ENCODE measurements at places on chromosomes 7 and 10.

DNA sequence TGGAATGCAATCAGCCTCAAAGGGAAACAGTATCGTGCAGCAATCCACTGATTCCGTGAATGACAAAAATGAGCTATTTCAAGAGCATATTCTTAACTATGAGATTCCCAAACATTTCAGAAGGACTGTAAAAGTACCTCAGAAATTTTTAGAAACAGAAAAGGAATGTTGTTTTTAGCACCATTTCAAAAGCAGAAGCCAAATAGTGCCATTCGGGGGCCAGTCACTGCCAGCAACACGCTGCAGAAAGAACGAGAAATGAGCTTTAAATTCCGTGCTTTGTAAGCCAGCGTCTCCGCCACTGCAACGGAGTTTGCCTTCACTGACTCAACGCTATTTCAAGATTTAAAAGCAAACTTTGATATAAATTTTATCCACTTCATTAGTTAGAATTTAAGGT, 6.3 kb downstream of the NUDT5 start:
- no peak for DNase-seq

DNA sequence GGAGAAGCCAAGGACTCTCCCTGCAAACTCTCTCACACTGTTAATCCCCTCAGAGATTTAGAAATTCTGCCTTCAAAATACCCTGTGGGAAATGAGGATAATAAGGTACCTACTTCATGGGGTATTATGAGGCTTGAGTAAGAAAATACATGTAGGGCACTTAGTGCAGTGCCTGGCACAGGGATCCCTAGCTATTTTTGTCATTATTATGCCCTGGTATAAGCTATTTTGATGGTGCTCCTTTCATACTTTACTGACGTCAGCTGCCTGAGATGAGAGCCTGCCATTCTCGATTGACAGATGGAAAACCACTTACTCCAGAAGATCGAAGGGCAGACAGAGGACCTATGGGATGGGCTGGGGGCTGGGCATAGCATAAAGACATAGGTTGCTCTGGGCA, 30.1 kb downstream of the MKX start:
- no peak for DNase-seq

DNA sequence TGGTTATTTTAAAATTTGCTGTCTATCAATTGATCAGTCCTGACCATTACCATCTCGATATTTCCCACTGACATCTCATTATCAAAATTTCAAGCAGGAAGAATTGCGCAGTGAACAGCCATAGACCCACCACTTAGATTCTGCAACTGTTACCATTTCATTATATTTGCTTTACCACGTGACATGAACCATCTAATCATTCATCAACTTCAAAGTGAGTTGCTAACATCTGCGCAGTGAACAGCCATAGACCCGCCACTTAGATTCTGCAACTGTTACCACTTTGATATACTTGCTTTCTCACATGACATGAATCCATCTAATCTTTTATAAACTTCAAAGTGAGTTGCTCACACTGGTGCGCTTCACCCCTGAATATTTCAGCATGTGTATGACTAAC, 22.5 kb downstream of the FOXL3 start:
- no peak for DNase-seq

DNA sequence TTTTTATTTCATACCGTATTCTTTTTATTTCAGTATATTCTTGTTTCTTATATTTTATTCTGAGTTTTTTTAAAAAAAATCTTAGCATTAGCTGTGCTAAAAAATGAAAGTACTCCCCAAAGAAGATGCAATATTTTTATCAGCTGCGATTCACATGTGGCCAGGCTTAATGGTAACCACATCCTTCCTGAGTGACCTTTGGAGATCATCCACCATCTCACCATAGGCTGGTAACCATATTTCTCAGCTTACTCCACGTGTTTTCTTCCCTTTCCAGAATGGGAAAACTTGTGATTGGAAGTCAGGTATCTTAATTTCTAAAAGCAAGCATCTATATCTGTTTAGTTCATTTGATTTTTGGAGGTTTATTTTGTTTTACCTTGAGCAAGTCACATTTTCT, 18.8 kb upstream of the LIPM start:
- no peak for DNase-seq

GRCh38 chr7:142602756-142603155, 146.5 kb upstream of the PRSS1 start:
- no peak for DNase-seq

DNA sequence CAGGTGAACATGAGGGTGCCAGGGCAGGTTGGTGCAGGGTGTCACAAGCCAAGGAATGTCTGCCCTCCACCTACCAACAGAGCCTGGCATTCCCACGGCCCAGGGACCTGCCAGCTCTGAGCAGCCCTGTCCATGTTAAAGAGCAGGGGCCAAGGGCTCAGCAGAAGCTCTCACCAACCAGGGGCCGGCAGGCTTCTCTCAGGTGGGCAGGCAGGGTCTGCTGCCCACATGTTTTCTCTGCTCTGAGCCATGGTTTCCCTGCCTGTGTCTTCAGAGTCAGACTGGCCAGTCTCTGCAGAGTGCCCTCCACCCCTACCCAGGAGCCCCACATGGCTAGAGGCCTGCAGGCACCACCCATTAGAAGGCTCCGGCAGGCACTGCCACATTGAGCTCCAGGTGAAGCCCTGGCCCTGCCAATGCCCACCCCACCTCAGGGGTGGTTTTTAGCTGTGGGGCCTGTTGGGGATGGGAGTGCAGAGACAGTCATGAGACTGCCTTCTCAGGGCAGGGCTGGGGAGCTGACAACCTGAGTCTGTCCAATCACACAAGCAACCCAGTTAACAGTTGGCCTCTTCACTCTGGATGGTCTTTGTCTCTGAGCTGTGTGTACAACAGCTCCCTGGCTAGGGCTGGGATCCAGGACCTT, 135.9 kb downstream of the ARHGAP22 start:
- DNase-seq = no peak

- no peak for DNase-seq
Measured at GRCh38 chr10:20841419-20841818, 55.7 kb downstream of the NEBL start.

DNA sequence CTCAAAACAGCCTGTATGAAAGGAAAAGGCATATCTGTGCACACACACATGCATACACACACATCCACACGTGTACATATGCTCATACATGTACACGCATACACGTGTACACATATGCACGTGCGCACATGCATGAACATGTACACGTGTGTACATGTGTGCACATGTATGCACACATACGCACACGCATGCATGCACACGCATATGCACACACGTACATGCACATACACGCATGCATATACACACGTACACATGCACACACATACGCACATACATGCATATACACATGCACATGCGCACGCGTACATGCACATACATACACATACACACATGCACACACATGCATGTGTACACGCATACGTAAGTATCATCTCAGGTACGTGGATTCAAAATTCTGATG, 19.4 kb downstream of the DIP2C start:
- no peak for DNase-seq

GRCh38 chr7:92057375-92057774, 76.9 kb downstream of the CYP51A1 start:
- DNase-seq = no peak

Measured in bone marrow (tissue), 2 donors.